ENCODE measurements at places on chromosomes 1 and 21.
A peak's percentile ranks its signal among the peaks of the same experiment; 100 is the strongest.

DNA sequence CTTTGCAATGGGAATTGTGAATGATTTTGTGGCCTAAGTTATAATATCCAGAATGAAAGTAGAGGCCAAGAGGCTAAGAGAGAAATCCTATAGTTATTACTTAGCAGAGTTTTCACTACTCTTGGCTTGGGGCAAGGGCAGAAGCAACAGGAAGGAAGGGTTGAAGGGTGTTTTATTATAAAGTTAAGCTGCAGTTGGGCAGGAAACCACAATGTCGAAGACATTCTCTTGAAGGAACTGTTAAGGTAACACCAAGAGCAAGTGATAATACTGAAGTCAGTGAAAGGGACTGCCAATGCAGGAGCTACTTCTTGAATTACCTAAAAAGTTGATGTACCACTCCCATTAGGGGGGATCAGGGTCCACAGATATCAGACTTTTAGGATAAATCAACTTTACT, 8.3 kb downstream of the XCL2 start:
- no peak for DNase-seq

- DNase-seq, result no peak
These were observed 272.7 kb downstream of the SDCCAG8 start for GRCh38 chr1:243528459-243529121.

DNA sequence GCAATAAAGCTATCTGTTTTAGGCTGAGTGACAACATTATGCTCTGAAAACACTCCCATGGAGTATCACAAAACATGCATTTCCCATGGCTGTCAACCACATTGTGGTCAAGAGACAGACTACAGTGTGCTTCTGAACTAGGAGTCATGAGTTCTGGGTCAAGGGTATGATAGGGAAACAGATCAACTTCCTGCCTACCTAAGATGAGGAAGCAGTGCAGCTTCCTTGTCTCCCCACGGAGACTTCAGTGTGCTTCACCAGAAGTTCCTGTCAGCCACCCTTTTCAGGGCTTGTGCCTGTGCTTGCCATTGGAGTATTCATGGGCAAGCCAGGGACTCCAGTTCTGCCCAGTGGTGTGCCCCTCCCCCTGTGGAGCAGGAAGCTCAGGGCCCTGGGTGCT, 19.9 kb downstream of the LCE3E start:
- DNase-seq, result no peak

DNA sequence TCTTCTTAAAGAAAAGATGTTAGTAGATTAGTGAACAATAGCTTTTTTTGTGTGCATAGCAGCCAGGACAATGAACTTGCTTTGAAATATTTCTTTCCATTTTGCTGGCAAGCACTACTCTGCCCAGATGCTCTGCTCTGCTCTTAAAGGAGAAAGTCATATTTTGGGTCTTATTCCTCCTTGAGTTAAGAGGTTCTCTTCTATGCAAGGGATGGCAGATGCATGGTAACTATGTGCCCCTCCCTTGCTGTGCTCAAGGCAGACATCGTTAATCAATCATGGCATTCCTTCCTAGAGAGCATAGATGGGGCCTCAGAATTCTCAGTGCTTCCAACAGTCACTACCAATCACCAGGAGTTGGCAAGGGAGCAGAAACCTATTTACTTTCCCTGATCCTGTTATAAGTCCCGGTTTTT, 27.6 kb downstream of the NIPAL3 start:
- DNase-seq, result peak; percentile 70

DNA sequence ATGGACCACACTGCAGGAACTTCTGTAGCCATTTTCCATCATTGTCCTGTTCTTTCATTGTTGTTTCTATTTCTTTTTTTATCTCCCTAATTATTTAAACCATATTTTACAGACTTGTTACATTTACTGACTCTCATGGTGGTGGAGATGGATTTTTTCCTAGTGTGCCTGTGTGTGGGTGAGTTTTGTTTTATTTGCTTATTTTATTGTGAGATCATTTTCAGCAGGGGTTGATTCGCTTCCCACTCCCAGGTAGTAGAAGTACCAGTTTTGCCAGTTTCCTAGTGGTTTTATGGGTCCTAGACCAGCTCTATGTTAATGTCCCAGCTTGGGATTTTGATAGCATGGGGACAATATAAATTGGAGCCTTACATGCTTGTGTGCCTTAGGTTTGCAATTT, 80.0 kb upstream of the BACH1 start:
- DNase-seq, result no peak

DNA sequence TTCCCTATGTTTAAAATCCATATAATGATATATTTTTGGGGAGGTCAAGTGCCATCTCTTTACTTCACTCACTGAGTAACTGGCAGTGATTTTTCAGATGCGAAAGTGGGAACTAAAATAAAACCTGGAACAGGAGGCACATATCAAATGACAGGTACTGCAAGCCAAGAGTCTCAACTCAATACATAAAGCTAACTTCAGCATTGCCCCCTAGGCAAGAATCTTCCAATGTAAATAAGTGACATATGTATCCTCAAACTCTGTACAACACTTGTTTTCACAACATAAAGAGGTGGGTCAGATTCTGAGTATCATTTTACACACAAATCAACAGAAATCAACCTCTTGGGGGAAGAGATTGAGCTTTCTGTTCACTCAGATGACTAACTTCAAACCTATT, 18.1 kb downstream of the DCAF8 start:
- DNase-seq, result no peak

GRCh38 chr1:32893198-32894018, 7.1 kb downstream of the HPCA start:
- no peak for DNase-seq

GRCh38 chr1:97500760-97501159, 420.1 kb downstream of the DPYD start:
- DNase-seq, result no peak

GRCh38 chr1:13451399-13451965, 41.2 kb downstream of the PRAMEF20 start:
- no peak for DNase-seq

DNA sequence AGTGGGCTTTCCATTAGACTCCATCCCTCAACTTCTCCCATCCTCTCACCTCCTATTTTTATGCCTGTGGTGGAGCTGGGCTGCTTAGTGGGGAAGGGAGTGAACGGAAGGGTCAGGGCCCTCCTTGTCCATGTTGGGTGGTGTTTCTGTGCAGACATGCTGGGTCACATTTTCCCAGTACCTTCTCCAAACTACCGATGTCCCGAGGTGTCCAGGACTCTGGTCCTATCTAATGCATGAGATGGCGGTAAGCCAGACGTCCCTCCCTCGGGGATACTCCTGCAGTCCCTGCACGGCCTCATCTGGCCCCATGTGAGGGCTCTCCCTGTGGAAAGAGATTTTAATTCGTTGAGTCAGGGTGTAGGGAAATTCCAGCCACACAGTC, 61.0 kb downstream of the OBSCN start:
- no peak for DNase-seq

DNA sequence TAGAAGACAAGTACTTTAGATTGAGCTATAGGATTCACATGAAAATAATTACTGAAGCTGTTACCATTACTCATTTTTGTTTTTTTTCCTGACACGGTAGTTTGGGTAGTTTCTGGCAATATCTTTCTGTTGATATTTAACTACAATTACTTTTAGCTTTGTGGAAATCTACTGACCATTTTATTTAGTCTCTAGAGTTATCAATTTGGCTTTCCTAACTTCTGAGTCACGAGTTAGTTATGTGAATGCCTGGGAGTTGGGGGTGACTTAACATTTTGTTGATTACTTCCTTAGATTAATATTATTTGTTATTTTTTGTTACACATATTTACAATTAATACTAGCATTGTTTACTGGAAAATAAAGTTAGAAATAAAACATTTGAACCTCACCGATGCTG, 160.6 kb downstream of the HMCN1 start:
- peak; percentile 33 for DNase-seq

GRCh38 chr1:178101654-178102053, 7.8 kb downstream of the RASAL2 start:
- peak; percentile 64 for DNase-seq

- no peak for DNase-seq
These were observed 4.8 kb upstream of the MDM4 start for GRCh38 chr1:204511366-204511765.

DNA sequence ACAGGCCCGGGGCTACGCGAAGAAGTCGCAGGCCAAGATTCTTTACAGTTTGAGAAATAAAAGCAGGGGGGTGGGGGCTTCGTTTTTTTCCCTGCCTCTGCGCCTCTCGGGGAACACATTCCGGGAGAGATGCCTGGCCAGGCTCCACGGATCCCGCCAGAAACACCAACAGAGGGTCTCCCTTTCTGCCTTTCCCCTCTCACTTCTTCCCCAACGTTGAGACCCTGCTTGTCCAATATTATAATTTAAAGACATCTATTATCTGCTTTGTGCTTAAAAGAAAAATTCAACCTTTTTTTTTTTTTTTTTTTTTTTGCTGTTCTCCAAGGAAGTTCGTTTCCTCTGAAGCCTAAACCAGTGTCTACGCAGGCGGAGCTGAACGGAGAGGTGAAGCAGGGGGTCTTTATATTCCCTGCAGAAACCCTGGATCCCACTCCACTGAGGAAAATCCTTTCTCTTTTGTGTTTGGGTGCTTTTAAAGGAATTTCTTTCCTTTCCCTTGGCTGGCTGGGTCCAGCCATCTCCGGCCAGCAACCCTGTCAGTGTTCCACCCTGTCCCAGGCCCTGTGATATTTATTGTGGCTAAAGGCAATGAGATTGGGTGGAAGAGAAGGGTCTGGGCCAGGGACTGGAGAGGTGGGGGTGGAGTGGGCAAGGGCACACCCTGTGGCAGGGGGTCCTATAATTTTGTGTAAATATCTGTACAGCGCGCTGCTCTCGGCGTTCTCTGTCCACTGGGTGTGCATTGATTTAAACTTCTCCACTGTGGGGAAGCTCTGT, 2.2 kb downstream of the FOXD2 start:
- no peak for DNase-seq
